ENCODE measurements at places on chromosomes 16 and 17. TPM values are rescaled to one million over a fixed set of nuclear protein-coding genes. Genes with fewer than 3 reads are reported as not detected.

DNA sequence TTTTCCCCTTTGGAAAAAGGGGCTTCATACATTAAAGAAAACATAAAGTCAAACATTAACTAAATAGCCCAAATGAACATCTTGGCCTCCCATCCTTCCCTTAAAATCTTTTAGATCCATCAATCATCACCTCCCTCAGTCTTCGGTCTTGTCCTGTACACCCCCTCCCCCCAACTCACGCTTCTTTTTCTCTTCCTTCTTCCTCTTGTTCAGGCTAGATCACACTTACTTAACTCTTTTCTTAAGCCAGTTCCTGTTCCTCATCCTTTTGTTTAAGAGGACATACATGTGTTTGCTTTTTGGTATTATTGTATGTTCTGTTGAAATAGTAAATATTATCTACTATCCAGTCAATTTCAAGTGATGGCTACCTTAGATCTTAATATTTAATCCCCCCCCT lies 5.5 kb downstream of the MFSD6L start:
- no peak for DNase-seq

GRCh38 chr17:45871718-45872117 lies 22.6 kb upstream of the MAPT start:
- DNase-seq: no peak

GRCh38 chr16:87965417-87965816 lies 14.2 kb downstream of the BANP start:
- DNase-seq: no peak

GRCh38 chr17:17137731-17138585 lies 68.2 kb downstream of the PLD6 start:
- no peak for DNase-seq

DNA sequence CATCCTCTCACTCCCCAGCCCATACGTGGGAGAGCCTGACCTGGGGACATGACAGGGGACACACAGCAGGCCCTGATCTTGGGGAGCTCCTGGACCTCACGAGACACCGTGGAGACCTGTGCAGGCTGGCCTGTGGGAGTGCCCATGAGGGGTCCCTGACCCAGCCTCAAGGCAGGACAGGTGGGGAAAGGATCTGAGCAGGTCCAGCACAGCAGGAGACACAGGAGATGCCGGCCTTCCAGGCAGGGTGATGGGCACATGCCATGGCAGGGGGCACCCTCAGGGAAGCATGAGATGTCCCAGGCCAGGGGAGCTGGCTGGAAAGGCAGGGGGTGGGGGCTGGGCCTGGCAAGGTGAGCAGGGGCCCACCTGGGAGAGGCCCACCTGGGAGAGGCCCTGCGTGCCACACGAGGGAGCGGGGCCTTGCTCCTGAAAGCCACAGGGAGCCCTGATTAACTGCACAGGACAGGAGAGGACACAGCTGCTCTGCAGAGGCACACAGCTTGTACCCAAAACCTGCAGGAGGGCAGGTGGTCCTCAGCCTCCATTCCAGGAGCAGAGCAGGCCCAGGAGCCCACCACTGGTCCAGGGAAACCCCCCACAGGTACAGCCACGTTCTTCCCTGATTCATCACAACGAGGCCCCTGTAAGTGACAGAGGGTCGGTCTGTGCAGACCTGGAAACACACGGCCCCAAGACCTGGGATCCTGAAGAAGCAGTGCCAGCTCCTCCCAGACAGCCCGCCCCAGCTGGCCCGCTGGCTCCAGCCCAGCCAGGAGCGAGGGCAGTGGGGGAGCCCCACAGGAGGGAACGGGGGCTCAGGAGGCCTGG lies 26.6 kb upstream of the KRT17 start:
- no peak for DNase-seq

DNA sequence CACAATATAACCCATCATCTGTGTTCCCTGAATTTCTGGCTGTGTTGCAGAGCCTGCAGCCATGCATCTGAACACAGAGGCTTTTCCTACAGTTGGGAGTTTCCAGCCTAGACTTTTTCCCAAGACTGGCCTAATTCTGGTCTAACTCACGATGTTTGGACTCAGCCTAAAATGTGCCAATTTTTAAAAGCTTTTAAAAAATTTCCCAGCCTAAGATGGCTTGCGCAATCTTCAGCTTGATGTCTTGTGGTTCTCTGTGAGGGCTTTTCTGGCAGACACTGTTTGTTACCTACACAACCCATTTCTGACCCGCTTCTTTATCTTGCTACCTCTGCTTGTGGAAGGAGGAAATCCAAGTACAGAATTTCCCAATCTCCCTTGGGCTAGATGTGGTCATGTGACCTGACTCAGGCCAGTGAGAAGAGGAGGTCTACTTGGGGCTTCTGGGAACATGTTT lies 72.7 kb upstream of the GAS7 start:
- DNase-seq: no peak

GRCh38 chr17:41642252-41643156 lies 18.1 kb upstream of the KRT17 start:
- DNase-seq: no peak

DNA sequence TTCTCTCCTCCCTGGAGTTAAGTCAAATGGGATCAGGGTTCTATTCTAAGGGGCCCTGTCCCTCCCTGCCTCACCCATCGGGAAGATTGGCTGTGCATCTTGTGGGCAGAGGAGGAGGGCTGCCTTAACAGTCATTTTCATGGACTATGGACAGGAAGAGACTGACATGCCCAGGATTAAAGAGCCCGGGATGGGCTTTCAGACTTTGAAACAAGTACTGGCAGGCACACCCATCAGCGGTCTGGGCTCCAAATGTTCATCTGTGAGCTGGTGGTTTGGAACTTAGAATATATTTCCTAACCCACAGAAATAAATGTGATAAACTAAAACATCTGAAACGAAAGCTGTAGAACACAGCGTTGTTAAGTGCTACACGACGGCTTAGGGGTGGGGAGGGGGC lies 6.5 kb downstream of the SLC6A4 start:
- no peak for DNase-seq

Gene P2RX5
- 1.7 TPM for polyA plus RNA-seq

Gene KRT39
- not detected for polyA plus RNA-seq

Measured in right renal pelvis (tissue), 4 donors.